ENCODE measurements at places on chromosomes 6 and 20.

DNA sequence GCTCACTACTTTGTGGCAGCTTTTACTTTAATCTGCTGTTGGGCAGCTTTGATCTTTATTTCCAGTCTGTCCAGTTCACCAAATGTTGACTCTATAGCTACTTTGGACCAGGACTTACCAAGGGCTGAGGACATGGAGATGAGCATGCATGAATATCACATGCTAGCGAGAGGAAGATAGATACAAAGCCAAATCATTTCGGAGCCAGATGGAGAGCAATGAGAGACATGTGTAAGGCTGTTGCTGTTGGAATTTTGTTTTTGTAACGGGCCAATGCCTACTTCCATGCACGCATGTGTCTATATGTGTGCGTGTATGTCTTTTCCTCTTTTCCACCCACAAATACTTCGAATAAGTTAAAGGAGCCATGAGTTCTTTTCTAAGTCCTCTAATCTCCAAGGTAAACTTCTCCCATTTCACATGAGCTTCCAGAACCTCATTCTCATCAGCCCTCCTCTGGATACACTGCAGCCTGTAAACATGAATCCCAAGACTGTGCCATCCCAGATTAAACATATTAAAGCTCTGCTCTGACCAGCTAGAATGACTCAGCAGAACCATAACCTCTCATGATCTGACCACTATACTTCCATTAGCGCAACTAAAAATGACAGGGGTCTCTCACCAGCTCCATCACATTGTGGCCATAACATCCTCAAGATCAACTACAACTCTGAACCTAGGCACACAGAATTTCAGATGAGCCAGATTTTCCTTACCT lies 160.7 kb downstream of the LRFN2 start:
- no peak for DNase-seq

- no peak for DNase-seq
Observed at GRCh38 chr6:105606831-105607463, 204.1 kb upstream of the PREP start.

DNA sequence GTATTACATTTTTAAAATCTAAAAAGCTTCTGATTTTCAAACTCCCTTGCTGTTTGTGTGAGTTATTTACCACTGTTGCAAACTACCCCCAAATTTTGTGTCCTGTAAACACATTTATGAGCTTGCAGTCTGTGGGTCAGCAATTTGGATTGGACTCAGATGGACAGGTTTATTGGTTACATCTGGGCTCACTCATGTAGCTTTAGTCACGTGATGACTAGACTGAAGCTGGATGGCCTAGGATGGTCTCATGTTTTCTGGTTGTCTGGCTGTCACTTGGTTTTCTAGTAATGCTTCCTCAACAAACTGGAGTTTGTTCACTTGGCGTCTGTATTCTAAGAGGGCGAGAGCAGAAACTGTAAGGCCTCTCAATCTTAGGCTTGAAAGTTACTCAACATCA lies 12.2 kb upstream of the C6orf58 start:
- no peak for DNase-seq

DNA sequence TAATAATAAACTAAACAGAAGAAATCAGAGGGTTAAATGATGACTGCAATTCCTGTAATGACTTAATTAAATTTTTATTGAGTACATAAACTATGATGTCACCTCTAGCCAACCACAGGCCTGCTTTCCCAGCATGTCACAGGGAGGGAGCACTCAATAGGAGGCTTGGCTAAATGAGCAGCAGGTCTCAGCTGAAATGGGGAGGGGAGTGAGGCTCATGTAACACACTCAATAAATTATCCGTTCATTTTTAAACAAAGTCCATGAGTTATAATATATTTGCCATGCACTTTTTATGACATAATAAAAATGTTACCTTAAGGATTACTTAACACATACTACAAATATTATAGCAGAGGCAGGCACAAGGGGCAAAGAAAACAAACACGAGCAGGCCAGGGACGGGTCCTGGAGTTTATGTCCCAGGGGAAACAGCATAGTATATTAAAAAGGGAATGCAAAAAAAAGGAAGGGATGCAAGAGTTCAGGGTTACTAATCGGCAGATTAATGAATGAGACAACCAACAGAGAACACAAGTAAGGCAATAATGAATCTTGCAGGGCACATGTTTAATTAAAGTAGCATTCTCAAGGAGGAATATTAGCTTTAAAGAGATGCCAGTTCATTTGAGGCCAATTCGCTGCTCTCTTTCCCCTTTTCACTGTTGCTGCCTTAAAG lies 27.1 kb upstream of the FAM83C start:
- no peak for DNase-seq

- no peak for DNase-seq
Observed at GRCh38 chr20:19594896-19595295, 163.2 kb upstream of the RIN2 start.

- no peak for DNase-seq
Observed at GRCh38 chr6:48765352-48765961, 654.5 kb upstream of the PTCHD4 start.

GRCh38 chr6:132768051-132768517 lies 10.4 kb upstream of the VNN2 start:
- peak; percentile 52 for DNase-seq

- peak; percentile 84 for DNase-seq
Observed at GRCh38 chr20:32535953-32536823, 48.9 kb downstream of the NOL4L start.

DNA sequence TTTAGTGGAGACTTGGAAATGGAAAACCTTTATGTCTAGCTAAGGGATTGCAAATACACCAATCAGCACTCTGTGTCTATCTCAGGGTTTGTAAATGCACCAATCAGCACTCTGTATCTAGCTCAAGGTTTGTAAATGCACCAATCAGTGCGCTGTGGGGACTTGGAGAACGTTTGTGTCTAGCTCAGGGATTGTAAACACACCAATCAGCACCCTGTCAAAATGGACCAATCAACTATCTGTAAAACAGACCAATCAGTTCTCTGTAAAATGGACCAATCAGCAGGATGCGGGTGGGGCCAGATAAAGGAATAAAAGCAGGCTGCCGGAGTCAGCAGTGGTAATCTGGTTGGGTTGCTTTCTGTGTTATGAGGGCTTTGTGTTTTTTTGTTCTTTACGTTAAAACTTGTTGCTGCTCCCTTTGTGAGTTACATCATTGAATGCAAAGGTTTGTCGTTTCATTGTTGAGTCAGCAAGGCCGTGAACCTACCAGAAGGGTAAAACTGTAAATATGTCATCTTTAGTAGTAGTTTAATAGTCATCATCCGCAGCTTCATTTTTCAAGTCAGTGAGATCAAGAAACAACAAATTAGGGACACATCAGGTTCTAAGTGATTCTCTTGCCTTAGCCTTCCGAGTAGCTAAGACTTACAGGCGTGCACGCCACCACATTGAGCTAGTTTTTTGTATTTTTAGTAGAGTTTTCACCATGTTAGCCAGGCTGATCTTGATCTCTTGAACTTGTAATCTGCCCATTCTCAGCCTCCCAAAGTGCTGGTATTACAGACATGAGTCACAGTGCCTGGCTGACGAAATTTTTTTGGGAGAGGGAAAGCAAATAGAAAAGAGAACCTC lies 22.7 kb upstream of the NUP153 start:
- no peak for DNase-seq

GRCh38 chr6:153056308-153056707 lies 53.8 kb upstream of the MTRF1L start:
- DNase-seq: no peak

- DNase-seq: no peak
Observed at GRCh38 chr20:51434580-51435247, 107.8 kb downstream of the NFATC2 start.

DNA sequence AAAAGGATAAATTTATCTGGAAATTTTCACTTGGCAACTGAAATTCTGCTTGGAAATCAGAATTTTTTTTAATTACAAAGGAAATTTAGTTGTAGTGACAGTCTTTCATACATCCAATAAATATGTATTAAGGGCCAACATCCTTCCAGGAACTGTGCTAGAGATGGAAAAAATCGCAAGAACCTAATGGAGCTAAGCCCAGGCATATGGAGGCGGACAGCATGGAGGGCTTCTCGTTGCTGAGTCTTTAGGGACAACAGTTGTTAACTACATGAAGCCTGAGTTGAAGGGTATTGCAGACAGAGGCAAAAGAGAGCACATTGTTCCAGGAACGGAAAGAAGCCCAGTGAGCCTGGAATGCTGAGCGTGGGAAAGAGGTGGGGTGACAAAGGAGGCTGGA lies 208.9 kb downstream of the IBTK start:
- no peak for DNase-seq

GRCh38 chr6:157061770-157062594 lies 261.3 kb downstream of the TMEM242 start:
- no peak for DNase-seq

DNA sequence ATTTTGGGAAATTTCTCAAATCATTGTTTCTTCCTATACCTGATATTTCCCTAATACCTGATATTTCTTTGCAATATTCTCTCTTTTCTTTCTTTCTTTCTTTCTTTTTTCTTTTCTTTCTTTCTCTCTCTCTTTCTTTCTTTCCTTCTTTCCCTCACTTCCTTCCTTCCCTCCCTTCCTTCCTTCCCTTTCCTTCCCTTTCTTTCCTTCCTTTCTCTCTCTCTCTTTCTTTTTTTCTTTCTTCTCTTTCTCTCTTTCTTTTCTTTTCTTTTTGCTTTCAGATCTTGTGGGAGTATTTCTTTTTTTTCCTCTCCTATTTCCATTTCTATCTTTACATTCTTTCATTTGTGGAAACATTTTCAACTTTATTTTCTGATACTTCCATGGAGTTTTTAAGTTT lies 76.1 kb upstream of the ANKEF1 start:
- DNase-seq: no peak

DNA sequence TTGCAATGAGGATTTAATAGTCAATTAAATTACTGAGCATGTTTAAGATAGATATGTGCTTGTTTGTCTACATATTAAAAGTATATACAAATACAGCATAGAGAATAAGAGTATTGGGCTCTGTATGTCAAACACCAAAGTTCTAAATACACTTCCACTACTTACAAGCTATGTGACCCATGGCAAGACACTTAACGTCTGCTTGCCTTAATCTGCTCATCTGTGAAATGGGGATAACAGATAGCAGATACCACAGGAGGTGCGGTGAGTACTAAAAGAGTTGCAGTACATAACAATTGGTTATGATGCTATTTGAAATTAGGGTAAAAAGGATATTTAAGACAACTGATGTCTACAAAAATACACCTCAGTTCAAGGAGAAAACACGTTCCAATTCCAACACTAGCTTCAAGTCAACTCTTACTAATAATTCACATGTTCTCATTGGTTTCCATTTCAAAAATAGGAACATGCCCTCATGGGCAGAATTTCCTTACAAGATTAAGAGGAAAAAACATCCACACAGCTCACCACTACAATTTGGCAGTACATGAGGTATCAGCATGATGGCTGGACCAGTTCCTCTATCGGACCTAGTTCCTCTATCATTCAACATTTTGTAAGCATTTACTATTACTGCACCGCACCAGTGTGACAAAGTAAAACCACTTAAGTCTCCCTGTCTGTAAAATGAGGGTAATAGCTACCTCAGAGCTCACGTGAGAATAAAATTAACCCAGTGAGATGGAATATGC lies 101.1 kb downstream of the SMLR1 start:
- no peak for DNase-seq

GRCh38 chr6:67640484-67640883 lies 994.6 kb upstream of the ADGRB3 start:
- no peak for DNase-seq

DNA sequence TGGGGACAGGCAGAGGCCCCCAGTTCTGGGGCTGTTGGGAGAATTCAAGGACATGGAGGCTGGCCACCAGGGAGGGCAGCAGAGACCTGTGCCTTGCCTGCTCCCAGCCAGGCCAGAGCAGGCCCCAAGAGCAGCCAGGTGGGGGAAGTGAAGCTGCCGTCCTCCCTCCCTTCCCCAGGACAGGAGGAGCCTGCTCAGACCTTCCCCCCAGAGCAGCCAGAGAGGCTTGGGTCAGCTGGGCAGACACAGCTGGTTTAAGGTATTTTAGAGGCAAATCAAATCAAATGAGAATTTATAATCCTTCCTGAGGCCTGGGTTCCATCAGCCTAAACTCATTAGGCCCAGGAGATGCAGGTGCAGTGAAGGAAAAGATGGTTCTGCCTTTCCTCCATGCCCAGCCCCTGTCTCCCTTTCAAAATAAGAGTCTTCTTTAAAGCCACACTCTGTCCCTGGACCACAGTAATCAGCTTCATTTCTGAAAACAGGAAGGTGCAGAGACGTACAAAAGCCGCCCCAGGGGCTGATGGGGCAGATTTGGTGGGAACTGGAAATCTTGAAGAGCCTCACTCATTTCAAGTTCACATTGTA lies 21.7 kb downstream of the BMP7 start:
- no peak for DNase-seq

- no peak for DNase-seq
Observed at GRCh38 chr20:60048634-60049521, 90.7 kb downstream of the CDH26 start.

DNA sequence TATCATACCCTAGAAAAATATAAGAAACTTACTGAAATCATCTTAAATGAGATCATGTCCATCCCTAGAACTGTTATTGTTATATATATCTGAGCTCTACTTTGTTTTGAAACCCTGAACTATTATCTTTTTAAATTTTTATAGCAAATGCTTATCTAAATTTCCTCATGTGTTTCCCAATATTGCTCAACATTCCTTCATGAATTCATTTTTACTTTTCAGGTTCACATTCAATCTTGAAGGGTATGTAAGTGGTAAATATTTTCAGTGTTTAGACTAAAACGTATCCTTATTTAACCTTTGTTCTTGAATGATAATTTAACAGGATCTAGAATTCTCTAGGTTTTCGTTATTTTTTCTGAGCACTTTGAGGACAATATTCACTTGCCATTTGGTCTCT lies 23.9 kb downstream of the PDE7B start:
- DNase-seq: no peak

DNA sequence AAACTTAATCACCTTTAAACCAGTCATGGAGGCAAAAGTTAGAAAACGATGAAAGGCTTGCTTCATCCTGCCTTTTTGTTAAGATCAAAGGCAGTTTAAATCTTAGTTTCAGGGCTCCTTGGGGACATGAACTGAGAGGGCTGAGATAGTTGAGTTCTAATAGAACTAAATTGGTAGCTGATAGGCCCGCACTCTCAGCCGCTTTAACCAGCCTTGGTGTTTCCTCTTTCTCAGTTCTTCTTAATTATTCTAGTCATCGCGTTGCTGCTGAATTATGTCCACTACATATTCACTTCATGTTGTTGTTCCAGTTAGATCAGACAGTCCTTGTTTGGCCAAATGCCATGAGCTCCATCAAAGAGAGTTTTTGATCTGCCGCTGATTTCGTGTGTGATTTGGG lies 72.5 kb downstream of the ANKS1A start:
- no peak for DNase-seq

DNA sequence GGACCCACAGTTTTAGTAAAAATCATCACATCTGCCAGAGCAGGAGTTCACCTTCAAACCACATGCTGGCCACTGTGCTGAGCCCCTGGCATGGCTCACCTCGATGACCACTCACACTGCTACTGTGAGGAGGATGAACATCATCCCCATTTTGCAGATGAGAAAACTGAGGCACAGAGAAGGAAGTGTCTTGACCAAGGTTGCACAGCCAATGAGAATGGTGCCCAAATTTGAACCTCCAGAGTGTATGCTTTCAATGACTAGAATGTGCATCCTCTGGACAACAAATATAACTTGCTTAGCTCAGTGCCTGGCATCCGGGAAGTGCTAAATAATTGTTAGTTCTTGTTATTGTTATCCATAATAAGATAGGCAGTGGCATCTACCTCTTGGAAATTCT lies 37.2 kb upstream of the FAM83D start:
- DNase-seq: no peak

Measured in activated CD8-positive, alpha-beta memory T cell treated with anti-CD3 and anti-CD28 coated beads, Interleukin-2, amount 50 U/mL, for 48 hours (primary cell).